ENCODE measurements at places on chromosomes 3 and 15.

- DNase-seq = no peak
Observed at GRCh38 chr3:114328345-114328744, 34.5 kb downstream of the TIGIT start.

- DNase-seq = no peak
Observed at GRCh38 chr3:195068084-195069080, 202.6 kb downstream of the XXYLT1 start.

- DNase-seq = no peak
Observed at GRCh38 chr3:121989943-121990342, 32.1 kb downstream of the ILDR1 start.

GRCh38 chr3:171753025-171753472 is 57.2 kb downstream of the PLD1 start:
- DNase-seq = no peak

- DNase-seq = no peak
Observed at GRCh38 chr3:37162501-37163245, 11.7 kb downstream of the LRRFIP2 start.

DNA sequence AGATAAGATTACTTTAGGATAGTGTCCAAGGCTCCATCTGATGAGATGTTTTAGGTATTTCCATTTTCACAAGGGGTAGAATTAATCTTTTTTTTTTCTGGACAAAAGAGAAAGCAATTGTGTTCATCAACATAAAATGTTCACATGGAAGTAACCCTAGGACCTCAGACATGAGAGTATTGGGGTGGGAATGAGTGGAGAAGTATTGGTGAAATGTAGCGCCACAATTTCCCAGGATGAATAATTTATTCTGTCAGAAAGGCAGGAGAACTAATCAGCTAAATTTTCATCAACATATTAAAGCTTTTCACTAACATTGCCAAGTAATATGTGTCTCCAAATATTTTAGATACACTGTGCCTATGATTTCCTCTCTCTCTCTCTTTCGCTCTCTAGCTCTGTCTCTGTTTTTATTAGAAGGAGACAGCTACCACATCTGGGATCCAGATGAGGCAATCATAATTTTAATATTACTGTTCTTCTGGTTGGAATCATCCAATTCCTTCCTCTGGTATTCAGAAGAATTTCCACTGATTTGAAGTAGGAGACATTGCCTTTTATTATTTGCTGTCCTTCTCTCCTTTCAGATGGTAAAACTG is 21.6 kb upstream of the ZNF280D start:
- no peak for DNase-seq

- DNase-seq = no peak
Observed at GRCh38 chr3:12155828-12156227, 2.9 kb downstream of the TIMP4 start.

DNA sequence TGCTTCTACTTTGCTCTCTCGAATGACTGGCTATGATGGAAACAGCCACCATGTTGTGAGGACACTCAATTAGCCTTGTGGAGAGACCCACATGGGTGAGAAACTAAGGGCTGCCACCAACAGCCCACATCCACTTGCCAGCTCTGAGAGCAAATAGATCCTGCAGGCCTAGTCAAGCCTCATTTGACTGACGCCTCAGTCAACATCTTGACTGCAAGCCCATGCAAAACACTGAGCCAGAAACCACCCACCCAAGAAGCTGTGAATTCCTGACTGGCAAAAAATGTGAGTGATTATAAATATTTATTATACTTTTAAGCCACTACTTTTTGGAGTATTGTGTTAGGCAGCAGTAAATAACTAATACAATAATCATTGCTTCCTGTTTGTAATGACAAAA is 58.4 kb downstream of the NOX5 start:
- DNase-seq = no peak

DNA sequence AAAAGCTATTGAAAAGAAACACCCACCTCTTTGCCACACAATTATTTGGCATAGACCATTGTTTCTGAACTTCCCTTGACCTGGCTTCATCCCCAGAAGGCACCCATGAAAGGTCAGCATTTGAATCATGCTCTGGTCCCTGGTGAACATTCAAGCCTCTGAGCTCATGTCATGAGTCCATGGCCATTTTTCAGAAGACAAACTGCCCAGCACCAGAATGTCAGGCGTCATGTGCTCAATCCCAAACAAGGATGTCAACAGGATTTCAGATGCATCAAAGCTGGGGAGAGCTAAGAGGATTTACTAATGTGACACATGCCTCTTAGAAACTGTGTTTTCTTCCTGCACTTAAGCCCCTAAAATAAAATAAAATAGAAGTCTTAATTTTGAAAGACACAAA is 41.3 kb downstream of the TMED3 start:
- no peak for DNase-seq
